Omental fat pad (tissue), 4 donors: ENCODE measurements at places on chromosomes 2 and 18.

DNA sequence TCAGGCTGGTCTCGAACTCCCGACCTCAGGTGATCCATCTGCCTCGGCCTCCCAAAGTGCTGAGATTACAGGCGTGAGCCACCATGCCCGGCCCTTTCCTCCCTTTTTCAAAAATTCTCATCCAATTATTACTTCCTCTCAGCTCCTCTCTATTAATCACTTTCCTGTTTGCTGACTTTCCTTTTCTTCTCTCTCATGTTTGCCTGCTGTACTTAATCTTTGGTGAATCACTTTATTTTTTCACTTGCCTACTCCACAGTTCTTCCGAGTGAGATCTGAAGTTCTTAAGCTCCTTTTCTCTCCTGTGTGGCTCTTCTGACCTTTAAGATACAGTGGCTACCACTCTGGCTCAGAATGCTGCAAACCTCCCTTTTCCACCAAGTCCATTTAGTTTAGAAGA lies 126.3 kb upstream of the SERTAD2 start:
- DNase-seq, result no peak

DNA sequence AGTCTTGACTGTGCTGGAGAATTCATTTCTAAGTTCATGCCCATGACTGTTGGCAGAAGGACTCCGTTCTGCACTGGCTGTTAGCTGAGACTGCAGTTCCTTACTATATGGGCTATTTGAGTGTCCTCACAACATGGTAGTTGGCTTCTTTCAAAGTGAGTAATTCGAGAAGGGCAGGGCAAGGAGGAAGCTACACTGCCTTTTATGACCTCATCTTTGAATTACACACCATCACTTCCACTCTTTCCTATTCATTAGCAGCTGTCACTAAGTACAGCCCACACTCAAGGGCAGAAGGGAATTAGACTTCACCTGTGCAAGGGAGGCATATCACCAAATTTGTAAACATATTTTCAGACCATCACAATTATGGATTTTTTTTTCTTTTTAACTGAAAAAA lies 55.9 kb upstream of the EPAS1 start:
- no peak for DNase-seq

DNA sequence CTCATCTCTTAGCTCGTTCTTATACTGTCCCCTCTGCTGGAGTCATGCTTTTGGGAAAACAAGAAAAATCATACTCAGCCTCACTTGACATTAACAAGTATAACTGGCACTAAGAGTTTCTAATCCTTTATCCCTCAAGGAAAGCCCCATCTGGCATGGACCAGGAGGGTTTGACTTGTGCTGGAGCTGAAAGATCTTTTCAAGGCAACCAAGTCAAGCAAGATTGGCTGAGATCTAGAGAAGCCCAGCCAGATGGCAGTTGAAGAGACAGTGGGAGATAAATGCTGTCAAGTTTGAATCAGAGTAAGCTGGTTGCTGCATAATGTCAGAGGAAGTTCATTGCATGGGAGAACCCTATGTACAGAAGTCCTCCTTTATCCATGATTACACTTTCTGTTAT lies 336.5 kb upstream of the LRP1B start:
- DNase-seq, result no peak

DNA sequence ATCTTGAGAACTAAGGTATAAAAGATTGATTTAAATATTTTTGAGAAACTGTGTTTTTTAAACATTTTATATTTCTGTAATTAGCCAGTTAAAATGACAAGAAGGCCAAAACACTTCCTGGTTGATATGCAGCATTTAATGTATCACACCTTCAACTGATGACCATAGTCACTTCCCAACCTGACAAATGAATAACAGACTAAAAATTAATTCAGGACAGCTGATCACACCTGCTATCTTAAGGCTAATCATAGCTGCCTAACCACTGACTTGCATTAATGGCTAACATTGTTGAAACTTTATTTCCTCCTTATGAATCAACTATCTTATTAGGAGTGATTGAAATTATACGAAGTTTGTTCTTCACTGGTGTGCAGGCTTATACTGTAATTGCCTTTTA lies 125.8 kb upstream of the MSTN start:
- DNase-seq, result no peak

GRCh38 chr2:237195396-237196120 lies 109.9 kb downstream of the COPS8 start:
- no peak for DNase-seq

GRCh38 chr2:187842978-187843847 lies 289.0 kb upstream of the TFPI start:
- DNase-seq, result no peak

GRCh38 chr2:64422466-64422865 lies 31.5 kb upstream of the LGALSL start:
- DNase-seq, result no peak

DNA sequence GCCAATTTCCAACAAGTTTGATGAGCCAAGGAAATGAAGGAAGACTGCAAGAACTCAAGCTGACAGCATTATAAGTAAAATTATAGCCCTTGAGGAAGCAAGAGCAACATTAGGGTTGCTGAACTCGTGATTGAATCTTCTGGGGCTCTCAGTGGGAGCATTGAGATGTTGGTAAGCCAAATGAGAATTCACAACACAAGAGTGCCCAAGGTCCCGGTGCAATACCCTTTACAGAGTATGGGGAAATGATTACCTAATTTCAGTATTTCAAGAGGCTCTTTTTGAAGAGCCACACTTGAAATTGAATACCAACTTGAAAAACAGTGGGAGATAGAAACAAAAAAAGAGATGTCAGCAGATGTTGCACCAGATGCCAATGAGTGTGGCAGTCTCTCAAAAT lies 554.5 kb downstream of the STK39 start:
- no peak for DNase-seq

DNA sequence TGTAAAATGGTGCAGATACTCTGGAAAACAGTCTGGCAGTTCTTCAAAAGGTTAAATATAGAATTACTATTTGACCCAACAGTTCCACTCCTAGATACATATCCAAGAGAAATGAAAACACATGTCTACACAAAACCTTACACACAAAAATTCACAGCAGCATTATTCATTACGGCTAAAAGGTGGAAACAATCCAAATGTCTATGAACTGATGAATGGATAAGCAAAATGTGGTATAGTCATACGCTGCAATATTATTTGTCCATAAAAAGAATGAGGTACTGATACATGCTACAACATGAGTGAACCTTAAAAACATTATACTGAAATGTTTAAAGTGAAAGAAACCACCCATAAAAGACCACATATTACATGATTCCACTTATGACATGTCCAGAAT lies 4.0 kb downstream of the CYP27C1 start:
- DNase-seq, result no peak

- no peak for DNase-seq
Observed at GRCh38 chr2:149329068-149329467, 1.3 kb upstream of the LYPD6 start.

DNA sequence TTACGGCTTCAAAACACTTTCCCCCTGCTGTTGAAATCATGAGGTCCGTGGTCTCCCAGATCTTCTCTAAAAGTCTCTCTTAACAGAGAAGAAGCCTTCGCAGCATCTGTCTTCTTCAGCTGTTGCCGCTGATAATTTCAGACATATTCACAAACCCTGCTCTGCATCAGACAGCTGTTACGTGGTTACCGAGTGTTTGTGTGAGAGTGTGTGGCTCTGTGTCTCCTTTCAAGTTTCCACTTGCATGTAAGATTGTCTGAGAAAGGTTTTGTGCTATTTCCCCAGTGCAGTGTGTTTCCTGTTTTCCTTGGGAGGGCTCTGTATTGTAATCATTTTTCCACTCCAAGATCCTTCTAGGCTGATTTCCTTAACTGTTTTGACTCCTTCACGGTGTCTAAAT lies 32.8 kb downstream of the MAIP1 start:
- no peak for DNase-seq

- no peak for DNase-seq
Observed at GRCh38 chr18:8841781-8842485, 136.6 kb downstream of the MTCL1 start.

- DNase-seq, result no peak
Observed at GRCh38 chr2:138209009-138209408, 244.7 kb downstream of the HNMT start.

GRCh38 chr2:226427538-226428307 lies 371.9 kb downstream of the IRS1 start:
- no peak for DNase-seq

DNA sequence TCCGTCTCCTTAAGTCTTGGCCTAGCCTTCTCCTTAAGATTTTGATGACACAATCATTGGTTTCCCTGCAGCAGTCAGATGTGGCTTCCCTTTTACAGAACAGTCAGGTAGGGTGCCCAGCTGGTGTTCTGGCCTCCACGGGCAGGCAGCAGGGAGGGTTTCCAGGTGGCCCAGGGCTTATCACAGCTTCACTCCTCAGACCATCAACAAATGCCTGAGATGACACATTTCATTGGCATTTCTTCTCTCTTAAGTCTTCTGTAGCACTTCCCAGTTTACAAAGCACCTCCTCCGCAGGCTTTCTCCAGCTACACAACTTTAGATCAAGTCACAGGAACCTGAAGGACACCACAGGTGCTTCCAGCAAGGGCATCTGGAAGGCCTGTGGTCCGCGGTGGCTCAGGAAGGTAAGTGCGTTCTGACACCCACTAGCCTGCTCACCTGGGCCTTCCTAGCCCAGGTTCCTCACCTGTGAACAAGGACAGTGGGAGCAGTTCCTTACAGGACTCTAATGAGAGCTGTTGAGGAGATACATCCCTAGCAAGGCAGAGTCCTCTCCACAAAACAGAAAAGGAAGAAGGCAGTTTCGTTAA lies 37.6 kb downstream of the PTPN18 start:
- no peak for DNase-seq

DNA sequence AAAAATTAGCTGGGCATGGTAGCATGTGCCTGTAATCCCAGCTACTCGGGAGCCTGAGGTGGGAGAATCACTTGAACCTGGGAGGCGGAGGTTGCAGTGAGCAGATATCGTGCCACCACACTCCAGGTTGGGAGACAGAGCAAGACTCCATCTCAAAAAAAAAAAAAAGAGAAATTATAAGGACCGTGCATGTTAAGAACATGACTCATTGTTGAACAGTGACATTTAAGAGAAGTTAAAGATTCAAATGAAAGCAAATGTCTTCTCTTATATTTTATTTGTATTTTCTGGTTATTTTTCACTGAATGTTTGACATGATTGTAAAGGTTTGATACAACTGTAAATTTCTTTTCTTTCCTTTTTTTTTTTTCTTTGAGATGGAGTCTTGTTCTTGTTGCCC lies 69.6 kb downstream of the APLF start:
- DNase-seq, result no peak

DNA sequence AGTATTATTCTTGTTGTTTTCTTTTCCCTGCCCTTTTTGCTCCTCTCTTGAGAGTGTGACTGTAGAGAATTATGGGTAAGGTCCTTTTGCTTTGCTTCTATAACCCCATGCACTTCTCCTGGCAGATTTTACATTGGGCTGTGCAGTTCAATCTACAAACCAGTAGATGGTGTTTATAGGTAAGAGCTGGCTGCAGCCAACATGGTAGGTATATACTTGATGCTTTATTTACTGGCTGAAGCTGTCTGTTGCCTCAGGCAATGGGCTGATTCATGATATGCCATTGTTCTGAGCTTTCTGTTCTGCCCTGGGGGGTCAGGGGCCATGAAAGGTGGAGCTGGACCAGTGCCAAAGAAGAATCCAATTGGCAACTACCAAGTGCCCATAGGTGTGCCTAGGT lies 48.3 kb upstream of the MYL1 start:
- no peak for DNase-seq

- DNase-seq, result no peak
Observed at GRCh38 chr2:10482913-10483312, 34.8 kb upstream of the ODC1 start.

DNA sequence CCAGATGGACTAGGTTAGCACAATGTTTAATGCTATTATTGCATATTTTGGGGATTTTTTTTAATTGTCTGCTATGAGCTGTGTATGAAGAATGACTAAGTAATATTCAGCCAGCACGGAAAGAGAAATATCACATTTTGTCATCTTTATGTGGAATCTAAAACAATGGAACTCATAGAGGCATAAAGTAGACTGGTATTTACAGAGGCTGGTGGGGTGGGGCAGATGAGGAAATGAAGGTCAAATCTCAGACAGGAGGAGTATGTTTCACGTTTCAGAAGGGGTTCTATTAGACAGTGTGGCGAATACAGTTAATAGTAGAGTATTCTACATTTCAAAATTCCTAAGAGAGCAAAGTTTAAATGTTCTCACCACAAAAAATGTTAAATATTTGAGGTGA lies 4.7 kb downstream of the CDH19 start:
- DNase-seq, result no peak

DNA sequence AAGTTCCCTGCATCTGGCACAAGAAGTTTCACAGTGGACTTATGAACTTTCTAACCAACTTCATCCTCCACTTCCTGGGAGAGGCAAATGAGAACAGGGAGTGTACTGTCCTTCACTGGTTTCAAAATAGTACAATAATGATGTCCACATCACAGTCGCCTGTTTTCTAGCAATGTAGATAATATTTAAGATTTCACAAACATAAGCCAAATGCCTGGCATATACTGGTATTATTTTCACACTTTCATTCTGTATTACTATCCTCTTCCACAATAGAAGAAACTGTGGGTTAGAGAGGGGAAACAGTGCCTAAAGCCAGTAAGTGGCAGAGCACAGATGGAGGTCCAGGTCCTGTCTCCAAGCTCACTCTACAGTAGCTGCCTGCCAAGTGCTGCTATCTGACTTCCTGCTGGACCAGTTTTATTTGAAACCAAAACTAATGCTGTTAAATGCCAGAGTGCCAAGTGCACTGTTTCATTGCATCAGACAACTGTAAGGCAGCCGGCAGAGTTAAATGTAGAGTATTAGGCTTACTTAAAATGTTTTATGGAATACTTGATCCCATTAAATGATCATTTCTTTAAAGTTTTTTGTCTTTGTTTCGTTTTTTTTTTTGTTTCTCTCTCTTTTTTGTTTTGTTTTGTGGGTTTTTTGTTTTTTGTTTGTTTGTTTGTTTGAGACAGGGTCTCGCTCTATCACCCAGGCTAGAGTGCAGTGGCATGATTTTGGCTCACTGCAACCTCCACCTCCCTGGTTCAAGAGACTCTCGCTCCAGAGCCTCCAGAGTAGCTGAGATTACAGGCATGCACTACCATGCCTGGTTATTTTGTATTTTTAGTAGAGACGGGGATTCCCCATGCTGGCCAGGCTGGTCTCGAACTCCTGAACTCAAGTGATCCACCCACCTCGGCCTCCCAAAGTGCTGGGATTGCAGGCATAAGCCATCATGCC lies 15.1 kb downstream of the COBLL1 start:
- no peak for DNase-seq

GRCh38 chr2:218631837-218632236 lies 24.1 kb downstream of the PLCD4 start:
- DNase-seq, result no peak

- DNase-seq, result no peak
Observed at GRCh38 chr18:39462436-39462835, 1896.8 kb upstream of the CELF4 start.
